ENCODE measurements at places on chromosomes 1 and 21.

DNA sequence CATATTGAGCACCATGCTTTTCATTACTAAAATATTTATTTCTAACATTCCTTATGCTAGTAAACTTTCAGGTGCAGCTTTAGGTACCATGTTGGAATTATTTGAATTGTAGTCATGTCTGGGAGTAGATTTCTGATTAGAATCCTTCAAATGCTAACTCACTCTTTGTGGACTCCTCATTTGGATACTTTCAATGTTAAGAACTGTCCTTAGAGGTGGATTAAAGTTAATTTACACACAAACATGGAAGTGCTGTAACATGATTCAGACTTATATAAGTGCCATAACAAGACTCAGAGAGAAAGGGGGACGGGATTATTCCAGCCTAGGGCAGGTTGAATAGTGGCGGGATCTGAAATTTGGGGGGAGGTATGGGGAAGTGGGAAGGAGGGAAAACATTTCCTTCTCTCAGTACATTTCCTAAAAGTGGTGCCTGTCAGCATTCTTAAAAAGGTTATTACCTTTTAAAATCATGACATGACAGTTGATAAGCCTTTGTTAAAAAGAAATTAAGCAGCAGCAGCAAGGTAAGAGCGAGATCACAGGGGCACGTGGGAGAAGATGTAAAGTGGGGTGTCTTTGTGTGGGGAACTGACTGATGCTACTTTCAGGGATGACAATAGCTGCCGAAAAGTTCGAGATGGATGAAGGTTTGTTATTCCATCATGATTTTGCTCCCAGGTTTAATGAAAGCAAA is 44.4 kb downstream of the HHAT start:
- DNase-seq, result no peak

DNA sequence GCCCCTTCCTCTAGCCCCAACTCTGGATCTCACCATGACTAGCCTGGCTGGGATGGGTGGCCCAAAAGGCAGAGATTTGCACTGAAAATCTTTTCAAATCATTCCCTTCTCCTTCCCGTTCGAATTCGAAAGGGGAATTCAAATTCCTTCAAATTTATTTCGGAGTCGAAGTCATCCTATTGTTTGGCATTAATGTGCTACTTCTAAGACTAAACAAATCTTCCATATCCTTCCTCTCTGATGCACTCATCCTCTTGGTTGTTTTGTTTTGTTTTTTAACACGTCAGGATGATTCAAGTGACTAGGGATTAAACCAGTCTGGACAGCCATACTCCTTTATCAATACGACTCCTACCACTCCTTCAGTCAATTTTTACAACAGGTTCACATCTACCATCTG is 95.5 kb upstream of the SGIP1 start:
- DNase-seq, result peak; percentile 86

DNA sequence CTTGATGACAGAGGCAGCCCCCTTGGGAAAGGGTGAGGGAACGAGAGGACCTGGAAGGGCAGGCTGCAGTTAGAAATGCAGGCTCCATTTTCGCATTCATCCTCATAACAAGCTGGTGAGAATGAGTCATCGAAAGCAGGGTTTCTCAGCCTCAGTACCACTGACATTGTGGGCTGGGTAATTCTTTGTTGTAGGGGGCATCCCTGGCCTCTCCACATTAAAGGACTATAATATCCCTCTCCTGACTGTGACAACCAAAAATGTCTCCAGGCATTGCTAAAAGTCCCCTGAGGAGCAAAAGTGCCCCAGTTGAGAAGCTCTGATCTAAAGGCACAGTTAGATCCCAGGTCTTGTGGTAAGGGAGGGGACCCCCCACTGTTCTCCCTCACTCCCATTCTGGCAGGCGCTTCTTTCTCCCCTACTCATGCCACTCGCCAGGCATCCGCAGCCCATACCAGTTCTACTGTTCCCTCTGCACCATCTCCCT is 20.4 kb downstream of the KCNN3 start:
- peak; percentile 34 for DNase-seq

- no peak for DNase-seq
Observed at GRCh38 chr21:32717851-32718316, 9.9 kb downstream of the SYNJ1 start.

GRCh38 chr1:166189126-166189525 is 22.3 kb upstream of the FAM78B start:
- DNase-seq, result peak; percentile 10
